ENCODE measurements at places on chromosomes 2 and 18.

- no peak for DNase-seq
Measured at GRCh38 chr2:84757648-84758047, 123.2 kb downstream of the TRABD2A start.

DNA sequence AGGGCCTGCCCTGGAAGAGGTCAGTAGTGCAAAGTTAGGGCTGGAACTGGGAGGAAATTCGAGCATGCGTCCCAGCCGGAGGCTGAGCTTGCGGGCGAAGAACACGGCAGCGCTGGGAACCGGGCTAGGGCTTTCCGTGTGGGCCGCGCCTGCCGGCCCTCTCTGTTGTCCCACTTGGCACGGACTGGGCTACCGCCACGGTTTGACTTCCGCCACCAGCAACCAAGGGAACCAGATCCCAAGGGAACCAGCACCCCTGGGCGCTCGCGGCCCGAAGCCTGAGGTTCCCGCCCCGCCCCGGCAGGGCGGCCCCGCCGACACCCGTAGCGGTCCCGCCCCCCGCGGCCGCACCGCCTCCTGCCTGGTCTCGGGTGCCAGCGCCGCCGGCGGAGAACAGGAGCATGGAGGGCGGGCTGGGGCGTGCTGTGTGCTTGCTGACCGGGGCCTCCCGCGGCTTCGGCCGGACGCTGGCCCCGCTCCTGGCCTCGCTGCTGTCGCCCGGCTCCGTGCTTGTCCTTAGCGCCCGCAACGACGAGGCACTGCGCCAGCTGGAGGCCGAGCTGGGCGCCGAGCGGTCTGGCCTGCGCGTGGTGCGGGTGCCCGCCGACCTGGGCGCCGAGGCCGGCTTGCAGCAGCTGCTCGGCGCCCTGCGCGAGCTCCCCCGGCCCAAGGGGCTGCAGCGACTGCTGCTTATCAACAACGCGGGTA lies at the start of gene SPR:
SPR (plus strand) TSS at position 377 of the 708 bp plus-strand sequence; CDS start at position 402, 25 bp downstream.
- DNase-seq = peak; percentile 78

- no peak for DNase-seq
Measured at GRCh38 chr18:22032392-22032961, 136.9 kb upstream of the GATA6 start.

DNA sequence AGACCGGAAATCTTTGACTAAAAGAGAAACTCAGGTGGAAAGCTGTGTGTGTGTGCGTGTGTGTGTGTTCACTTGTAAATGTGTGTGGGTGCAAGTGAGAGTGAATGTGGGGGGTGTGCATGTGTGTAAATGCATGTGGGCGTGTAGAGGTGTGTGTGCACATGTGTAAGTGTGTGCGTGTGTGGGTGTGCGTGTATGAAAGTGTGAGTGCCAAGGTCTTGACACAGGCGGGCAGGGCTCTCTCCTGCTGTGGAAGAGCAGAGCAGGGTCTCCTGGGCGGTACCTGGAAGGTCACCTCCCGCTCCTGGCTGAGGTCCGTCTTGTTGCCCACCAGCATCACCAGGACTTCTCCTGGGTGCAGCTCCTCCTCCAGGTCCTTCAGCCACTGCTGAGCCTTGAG lies 10.6 kb downstream of the PRLH start:
- DNase-seq = no peak

GRCh38 chr2:190722835-190723234 lies 74.0 kb downstream of the NAB1 start:
- DNase-seq = no peak

DNA sequence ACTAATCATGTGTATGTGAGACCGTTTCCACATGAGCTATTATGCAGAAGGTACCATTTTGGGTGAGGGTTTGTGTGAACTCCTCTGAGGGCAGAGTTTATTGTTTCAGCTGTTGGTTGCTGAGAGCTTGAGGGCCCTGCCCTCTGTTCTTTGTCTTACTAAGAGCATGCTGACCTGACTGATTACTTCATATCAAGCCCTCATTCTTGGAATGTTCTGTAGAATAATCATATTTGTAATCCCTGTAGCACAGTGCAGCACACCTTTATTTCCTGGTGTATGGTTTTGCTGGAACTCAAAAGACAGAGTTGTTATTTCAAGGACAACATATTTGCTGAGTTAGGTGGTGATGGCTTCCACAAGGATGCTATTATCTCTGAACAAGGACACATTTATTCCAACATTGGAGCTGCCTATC lies 118.5 kb downstream of the GALNT3 start:
- peak; percentile 10 for DNase-seq

DNA sequence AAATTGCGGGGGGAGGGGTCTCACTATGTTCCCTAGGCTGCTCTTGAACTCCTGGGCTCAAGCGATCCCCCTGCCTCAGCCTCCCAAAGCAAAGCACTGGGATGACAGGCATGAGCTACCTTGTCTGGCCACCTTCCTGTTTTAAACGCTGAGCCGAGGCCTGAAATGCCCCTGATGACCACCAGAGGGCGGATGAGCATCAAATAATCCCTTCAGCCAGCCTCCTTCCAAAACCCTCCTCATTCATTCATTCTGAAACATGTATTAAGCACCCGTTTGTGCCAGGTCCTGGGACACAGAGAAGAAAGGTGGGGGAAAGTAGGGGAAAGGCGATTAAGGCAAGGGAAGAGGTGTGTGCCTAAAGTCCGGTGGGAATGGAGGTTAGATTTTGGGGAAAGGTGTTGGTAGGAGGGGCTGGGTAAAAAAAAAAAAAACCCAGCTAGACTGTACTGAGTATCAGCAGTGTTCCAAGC lies 30.7 kb upstream of the PTMA start:
- peak; percentile 70 for DNase-seq

- DNase-seq = no peak
Measured at GRCh38 chr2:237073552-237073951, 12.1 kb upstream of the COPS8 start.

DNA sequence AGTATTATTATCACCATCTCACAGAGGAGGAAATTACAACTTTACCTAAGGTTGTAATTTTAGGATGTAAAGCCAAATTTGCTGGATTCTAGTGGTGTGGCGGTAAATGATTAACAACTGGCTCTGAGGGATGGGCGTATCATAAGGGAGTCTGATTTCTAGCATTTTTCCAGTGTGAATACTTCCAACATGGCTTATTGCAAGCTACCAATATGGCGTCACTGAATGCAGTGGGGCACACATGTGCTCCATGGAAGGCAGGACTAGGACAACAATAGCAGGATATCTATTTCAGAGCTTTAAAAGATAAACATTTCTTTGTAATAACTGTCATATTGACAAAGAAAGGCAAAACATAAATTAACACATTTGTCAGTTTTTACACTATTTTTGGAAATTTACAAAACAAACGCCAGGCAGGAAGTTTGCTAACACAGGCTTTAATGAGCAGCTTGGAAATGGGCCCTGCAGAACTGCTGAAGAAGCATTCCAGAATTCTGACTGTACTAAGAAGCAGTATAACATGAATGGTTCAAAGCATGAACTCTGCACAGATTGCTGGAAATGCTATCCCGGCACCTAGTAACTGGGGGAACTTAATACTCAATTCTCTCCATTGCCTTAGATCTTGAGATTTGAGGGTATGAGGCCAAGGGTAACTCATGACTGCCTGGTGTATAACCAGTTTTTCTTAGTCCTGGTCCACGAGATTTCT lies 439.3 kb upstream of the MAP2 start:
- no peak for DNase-seq

GRCh38 chr2:232523682-232524597 lies 2.0 kb upstream of the CHRND start:
- no peak for DNase-seq
